Thoracic aorta (tissue), 2 donors: ENCODE measurements at places on chromosomes 2 and 18. TPM values are rescaled to one million over a fixed set of nuclear protein-coding genes. Genes with fewer than 3 reads are reported as not detected.
A peak's percentile ranks its signal among the peaks of the same experiment; 100 is the strongest.

The FOXI3 gene
- not detected for total RNA-seq

GRCh38 chr2:135052997-135053474, 944 bp downstream of the RAB3GAP1 start:
- H3K27me3 ChIP-seq: no peaks in the 10 kb centered on the region
- H3K27ac ChIP-seq: peak overlapping the region; percentile 93
- no peaks in the 10 kb centered on the region for H3K36me3 ChIP-seq
- peaks cover 52% of the 10 kb centered on the region for H3K4me1 ChIP-seq

DNA sequence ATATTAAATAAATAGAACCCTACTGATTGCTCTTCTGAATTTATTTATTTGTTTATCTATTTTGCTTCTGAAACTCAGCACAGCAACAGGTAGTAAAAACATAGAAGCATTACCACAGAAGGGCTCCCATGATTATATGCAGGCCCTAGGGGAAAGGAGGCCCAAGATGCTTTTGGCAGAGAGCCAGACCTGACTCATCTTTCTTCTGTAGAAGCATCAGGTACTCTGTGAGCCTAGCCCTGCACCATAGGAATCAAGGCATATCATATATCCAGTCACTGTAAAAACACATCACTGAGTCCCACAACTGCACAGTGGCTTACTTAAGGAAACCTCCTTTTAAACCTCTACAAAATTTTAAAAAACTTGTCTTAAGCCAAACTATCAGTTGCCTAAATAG, 1.8 kb downstream of the SCN9A start:
- no peak overlapping the region for H3K4me3 ChIP-seq
- no peaks in the 10 kb centered on the region for H3K36me3 ChIP-seq
- no peaks in the 10 kb centered on the region for H3K27me3 ChIP-seq
- peaks cover 13% of the 10 kb centered on the region for H3K4me1 ChIP-seq
- no peak for DNase-seq
- no peak overlapping the region for H3K27ac ChIP-seq

DNA sequence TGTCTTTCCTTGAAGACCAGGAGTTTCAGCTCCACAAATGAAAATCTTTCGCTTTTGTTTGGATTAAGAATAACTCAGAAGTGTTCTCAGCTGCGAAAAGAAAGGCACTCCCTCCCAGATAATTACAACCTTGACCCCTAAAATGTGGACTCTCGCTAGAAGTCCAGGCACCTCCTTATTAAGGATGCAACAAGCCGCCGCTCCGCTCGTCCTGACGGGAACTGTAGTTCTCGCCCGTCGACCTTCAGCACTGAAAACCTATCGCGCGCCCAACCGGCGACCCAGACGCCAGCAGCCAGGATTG, 559 bp downstream of the IMMT start:
- peak overlapping the region; percentile 95 for H3K4me3 ChIP-seq
- H3K27me3 ChIP-seq: no peaks in the 10 kb centered on the region
- H3K27ac ChIP-seq: peak overlapping the region; percentile 100
- peaks cover 55% of the 10 kb centered on the region for H3K4me1 ChIP-seq
- no peaks in the 10 kb centered on the region for H3K36me3 ChIP-seq
- DNase-seq: no peak

DNA sequence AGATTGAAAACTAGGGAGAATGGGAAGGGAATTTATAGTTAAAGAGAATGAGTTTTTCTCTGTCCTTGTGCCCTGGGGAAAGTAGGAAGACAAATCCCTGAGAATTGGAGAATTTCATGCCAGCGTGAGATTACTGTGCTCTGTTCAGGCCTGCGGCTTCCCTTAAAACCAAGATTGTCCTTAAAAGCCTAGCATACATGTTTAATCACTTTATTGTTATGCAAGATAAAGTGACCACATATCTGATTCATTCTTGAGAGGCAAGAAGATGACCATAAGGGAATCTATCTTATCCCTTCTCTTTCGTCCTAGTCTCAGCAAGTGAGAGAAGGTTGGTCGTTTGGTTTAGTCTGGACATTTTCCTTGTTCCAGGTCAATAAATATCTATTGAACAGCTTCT, 75.9 kb downstream of the ADCYAP1 start:
- no peak for DNase-seq
- H3K4me1 ChIP-seq: no peaks in the 10 kb centered on the region
- no peak overlapping the region for H3K27ac ChIP-seq
- no peaks in the 10 kb centered on the region for H3K27me3 ChIP-seq
- no peak overlapping the region for H3K4me3 ChIP-seq

GRCh38 chr2:239523954-239524330, 123.1 kb upstream of the HDAC4 start:
- H3K27me3 ChIP-seq: no peaks in the 10 kb centered on the region
- H3K36me3 ChIP-seq: no peaks in the 10 kb centered on the region
- no peak for DNase-seq
- H3K27ac ChIP-seq: no peak overlapping the region
- no peak overlapping the region for H3K4me3 ChIP-seq
